NCI-H1694 (cell line): ENCODE measurements at places on chromosomes 5 and 9.
A peak's percentile ranks its signal among the peaks of the same experiment; 100 is the strongest.

- no peak for DNase-seq
These were observed 6.9 kb downstream of the ANXA6 start for GRCh38 chr5:151150471-151151262.

DNA sequence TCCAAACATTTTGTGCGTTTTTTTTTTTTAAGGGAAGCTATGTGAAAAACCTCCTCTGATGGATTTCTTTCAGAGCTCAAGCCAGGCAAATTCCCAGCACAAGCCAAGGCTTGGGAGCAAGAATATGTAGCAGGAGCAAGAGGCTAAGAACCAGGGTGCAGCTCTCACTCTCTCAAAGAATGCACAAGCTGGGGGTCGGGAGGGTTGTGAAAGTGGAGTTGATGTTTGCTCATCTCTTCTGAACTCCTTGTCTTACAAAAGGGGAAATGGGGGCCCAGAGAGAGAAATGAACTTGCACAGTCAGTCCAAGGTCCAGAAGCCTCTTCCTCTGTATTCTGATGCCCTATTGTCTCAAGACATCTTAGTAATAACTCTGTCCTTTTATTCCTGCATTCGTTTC, 7.7 kb upstream of the TRAF1 start:
- DNase-seq, result no peak

GRCh38 chr9:128607642-128608350, 48.9 kb downstream of the DYNC2I2 start:
- DNase-seq, result peak; percentile 4

DNA sequence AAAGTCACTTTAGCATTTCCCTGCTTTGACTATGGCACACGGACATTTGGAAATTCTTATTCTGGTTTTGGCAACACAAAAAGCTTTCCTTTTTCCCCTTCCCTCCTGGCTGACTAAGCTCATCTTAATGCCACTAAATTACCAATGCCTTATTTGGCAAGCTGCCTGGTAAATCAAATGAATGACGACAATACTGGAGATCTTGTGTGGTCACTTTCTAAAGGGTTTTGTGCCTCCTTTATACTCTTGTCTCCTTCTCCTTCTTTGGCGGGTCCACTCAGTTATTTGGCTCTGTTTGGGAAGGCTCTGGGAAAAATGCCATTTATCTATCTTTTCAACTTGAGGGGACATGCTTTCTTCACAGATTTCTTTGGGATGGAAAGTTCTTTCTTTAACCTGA, 34.9 kb downstream of the SH3GL2 start:
- DNase-seq, result no peak

DNA sequence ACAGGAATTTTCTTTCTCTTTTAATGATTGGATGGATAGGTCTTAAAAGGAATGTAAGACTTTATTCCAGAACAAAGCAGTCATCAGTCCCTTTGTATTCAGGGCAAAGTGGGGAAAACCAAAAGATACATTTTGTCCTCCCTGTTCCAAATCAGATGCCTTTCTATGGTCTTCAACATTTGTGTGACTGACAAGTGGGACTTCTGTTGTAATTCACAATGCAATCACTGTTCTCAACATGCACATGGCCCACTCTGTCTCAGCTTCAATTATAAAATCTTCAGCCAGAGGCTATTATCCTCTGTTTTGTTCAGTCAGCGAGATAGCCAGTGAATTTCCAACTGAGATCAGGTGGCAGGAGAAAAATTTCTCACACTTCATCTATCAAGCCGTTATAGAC, 95.5 kb upstream of the ERBIN start:
- DNase-seq, result no peak

DNA sequence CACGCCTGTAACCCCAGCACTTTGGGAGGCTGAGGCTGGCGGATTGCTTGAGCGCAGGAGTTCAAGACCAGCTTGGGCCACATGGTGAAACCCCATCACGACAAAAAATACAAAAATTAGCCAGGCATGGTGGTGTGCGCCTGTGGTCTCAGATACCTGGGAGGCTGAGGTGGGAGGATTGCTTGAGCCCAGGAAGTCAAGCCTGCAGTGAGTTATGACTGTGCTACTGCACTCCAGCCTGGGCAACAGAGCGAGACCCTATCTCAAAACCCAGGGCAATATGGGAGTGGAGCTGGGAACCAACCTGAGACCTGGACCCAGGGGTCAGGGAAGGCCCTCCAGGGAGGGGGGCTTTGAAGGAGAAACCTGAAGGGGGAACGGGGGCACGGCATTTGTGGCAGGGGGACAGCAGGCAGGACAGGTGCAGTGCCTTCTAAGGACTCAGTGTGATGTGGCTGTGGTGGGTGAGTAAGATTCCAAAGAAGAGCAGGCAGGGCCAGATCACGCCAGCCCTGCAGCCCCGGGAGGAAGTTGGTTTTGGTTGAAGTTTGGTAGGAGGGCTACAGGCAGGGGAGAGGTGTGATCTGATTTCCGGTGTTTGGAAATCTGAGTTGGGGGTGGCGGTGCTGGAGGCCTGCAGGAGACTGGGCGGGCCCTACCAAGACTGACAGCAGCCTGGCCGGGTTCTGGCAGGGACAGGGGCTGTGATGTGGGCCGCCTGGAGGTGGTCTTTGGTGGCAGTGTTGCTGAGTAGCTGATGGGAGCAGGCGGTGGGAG, 46.2 kb downstream of the NTNG2 start:
- no peak for DNase-seq
